ENCODE measurements at places on chromosomes 13 and 19.

- H3K27me3 ChIP-seq: no peaks in the 10 kb centered on the region
- no peak within 1 kb of the TSS for H3K4me3 ChIP-seq
- no peak within 1 kb of the TSS for H3K27ac ChIP-seq
- no peak for DNase-seq
Observed at GRCh38 chr19:36110487-36111199, at the start of gene OVOL3. TSS of gene OVOL3 (plus strand) at chr19:36111143. CDS start at chr19:36111203, 60 bp downstream.

GRCh38 chr19:49387936-49388372, at the start of gene KASH5:
TSS of gene KASH5 (plus strand) at chr19:49388249. CDS start at chr19:49390884, 2,635 bp downstream.
- peak within 1 kb of the TSS; percentile 9 for H3K4me3 ChIP-seq
- peaks cover 3% of the 10 kb centered on the region for H3K4me1 ChIP-seq
- H3K27ac ChIP-seq: no peak within 1 kb of the TSS
- peaks cover 29% of the 10 kb centered on the region for H3K27me3 ChIP-seq
- H3K36me3 ChIP-seq: no peaks in the 10 kb centered on the region
- DNase-seq: peak; percentile 87

GRCh38 chr13:63414247-63414646, 1998.6 kb upstream of the PCDH20 start:
- no peaks in the 10 kb centered on the region for H3K27me3 ChIP-seq
- no peaks in the 10 kb centered on the region for H3K36me3 ChIP-seq
- DNase-seq: no peak
- H3K4me3 ChIP-seq: no peak overlapping the region
- H3K27ac ChIP-seq: no peak overlapping the region

- H3K4me1 ChIP-seq: peaks cover 12% of the 10 kb centered on the region
- DNase-seq: no peak
- no peak overlapping the region for H3K27ac ChIP-seq
Observed at GRCh38 chr13:31213651-31214289, 14.0 kb downstream of the B3GLCT start.

DNA sequence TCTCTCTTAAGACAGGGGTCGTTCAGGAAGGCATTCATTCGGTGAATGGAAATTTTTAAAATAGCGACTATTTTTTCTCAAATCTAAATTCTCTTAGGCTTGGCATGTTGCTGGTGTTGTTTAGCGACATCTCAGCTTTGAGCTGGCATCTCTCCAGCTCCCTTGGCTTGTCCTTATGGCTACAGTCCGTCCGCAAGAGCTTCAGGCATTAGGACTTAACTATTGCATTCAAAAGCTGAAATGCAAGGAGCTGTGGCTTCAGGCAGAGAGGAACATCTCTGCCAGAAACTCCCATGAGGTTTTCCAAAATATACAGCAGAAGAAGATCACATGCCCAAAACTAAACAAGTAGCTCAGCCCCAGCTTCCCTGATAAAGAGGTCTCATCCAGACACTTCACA, 578.5 kb downstream of the EFNB2 start:
- H3K4me3 ChIP-seq: no peak overlapping the region
- no peaks in the 10 kb centered on the region for H3K36me3 ChIP-seq
- no peak for DNase-seq

DNA sequence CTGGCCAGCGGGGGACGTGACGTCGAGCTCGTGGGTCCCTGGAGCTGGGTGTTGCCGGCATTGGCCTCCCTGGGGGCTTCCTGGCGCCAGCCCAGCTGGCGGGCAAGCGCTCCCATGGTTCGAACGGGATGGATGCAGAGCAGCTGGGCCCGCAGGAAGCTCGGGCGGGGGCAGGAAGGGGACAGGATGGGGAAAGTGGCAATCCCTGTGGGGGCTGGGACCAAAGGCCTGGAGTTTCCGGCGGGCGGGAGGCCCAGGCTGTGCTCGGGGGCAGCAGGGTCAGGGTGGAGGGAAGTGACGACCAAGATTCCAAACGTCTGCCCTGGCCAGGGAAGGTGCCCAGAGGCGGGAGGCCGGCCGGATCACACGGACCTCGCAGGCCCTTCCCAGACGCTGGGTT, 19.3 kb downstream of the PALM start:
- no peak for DNase-seq
- H3K4me3 ChIP-seq: no peak overlapping the region
- no peaks in the 10 kb centered on the region for H3K4me1 ChIP-seq

GRCh38 chr13:111584101-111584672, 263.7 kb downstream of the TEX29 start:
- H3K27ac ChIP-seq: no peak overlapping the region
- H3K27me3 ChIP-seq: no peaks in the 10 kb centered on the region
- no peaks in the 10 kb centered on the region for H3K4me1 ChIP-seq
- no peak for DNase-seq
- no peaks in the 10 kb centered on the region for H3K36me3 ChIP-seq
- no peak overlapping the region for H3K4me3 ChIP-seq

DNA sequence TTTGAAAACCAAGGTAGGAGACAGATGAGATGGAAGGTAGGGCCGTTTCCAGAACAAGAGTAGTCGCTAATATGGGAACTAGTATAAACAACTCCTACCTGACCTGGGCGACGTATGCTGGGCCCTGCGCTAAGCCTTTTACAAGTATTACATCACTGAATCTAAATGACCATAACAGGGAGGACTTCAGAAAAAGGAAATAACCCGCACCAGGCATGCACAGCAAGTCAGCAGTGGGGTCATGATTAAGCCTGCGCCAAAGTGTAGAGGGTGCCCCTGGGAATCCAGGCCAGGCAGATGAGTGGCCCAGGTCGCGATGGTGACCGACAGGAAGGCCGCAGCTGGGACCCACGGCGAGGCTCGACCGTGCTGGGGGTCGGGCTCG, 613 bp downstream of the ATP13A1 start:
- no peak for DNase-seq
- H3K4me3 ChIP-seq: peak overlapping the region; percentile 83
- no peaks in the 10 kb centered on the region for H3K4me1 ChIP-seq
- no peaks in the 10 kb centered on the region for H3K27me3 ChIP-seq
- H3K27ac ChIP-seq: peak overlapping the region; percentile 92
- peaks cover 11% of the 10 kb centered on the region for H3K36me3 ChIP-seq

GRCh38 chr13:34413538-34414210, 528.4 kb upstream of the NBEA start:
- H3K4me1 ChIP-seq: peaks cover 19% of the 10 kb centered on the region
- no peaks in the 10 kb centered on the region for H3K27me3 ChIP-seq
- no peak for DNase-seq
- H3K27ac ChIP-seq: peak overlapping the region; percentile 78
- H3K4me3 ChIP-seq: no peak overlapping the region
- H3K36me3 ChIP-seq: no peaks in the 10 kb centered on the region

GRCh38 chr19:7739801-7740681, 7.3 kb downstream of the CD209 start:
- no peak for DNase-seq
- no peak overlapping the region for H3K4me3 ChIP-seq
- peaks cover 65% of the 10 kb centered on the region for H3K27me3 ChIP-seq
- H3K4me1 ChIP-seq: no peaks in the 10 kb centered on the region
- no peaks in the 10 kb centered on the region for H3K36me3 ChIP-seq
